ENCODE measurements at places on chromosomes 1 and 21. TPM values are rescaled to one million over a fixed set of nuclear protein-coding genes. Genes with fewer than 3 reads are reported as not detected.
A peak's percentile ranks its signal among the peaks of the same experiment; 100 is the strongest.

FAM163A gene
- total RNA-seq = 0.14 TPM

NCAM2 gene
- 8.9 TPM for total RNA-seq

PIGR gene
- total RNA-seq = not detected

DNA sequence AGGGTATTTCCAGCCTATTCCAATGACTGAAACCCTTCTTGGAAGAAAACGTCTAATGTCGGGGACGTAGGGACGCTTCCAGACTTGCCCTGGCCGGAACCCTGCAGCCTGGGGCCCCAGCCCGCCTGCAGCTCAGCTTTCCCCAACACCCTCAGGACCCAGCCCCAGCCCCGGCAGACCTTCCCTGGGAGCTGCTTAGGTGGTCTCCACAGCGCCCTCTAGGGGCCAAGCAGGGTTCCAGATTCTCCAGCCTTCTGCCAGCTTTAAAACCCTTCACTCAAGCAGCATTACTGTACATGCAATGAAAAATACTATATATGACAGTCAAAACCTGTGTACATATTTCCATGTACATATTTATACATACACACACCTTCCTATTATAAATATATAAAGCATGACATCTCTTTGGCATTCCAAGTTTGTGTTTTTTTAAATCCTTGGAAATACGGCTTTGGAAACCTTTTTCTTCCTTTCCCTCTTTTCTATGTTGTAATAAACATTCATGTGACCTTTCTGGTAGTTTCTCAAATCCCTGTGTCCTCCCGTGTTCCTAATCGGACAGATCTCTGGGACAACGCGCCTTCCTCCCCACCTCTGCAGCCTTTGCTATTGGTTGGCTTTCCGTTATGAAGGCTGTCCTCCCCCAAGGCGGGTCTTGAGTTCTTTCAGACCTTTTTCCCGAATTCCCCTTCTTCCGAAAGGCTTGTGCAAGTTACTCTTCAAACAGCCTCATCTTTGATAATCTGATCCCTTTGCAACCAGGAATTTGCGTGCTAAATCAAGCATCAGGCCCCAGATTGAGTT lies 60.3 kb downstream of the STUM start:
- H3K4me3 ChIP-seq = no peak overlapping the region
- H3K27me3 ChIP-seq = no peaks in the 10 kb centered on the region
- no peaks in the 10 kb centered on the region for H3K36me3 ChIP-seq
- H3K27ac ChIP-seq = no peak overlapping the region
- DNase-seq = peak; percentile 67

All from heart right ventricle (tissue), 16 donors.